ENCODE measurements at places on chromosomes 6 and 20.

DNA sequence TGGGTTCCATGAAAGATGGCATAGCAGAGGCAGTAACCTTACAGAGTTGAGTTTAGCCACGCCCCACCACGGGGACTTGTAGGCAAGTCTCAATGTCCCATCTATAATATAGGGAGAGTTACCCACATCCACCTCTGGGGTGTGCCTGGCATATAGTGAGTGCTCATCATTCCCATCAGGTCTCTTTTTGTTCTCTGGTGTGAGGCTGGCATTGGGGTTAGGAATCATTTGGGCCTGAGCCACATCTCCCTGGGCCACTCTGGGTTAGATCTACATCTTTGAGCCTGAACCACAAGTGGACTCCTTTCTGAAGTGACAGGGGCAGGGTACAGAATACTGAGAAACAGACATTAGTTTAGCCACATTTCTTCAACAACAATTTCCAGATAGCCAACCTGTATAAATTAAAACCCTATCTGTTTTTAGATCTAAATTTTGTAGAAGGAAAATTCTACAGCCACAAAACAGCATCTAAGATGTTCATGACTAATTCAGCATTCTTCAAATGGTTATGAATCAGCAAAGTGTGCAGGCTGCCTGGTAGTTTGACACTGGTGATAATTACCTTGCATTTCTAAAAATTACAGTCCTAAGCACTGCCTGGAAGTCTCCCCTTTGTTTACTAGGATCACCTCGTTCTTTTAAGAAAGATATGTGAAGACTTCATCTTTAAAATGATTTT, 20.1 kb downstream of the RNF24 start:
- DNase-seq, result peak; percentile 50

GRCh38 chr20:44714102-44714700, 968 bp upstream of the CCN5 start:
- DNase-seq, result no peak

DNA sequence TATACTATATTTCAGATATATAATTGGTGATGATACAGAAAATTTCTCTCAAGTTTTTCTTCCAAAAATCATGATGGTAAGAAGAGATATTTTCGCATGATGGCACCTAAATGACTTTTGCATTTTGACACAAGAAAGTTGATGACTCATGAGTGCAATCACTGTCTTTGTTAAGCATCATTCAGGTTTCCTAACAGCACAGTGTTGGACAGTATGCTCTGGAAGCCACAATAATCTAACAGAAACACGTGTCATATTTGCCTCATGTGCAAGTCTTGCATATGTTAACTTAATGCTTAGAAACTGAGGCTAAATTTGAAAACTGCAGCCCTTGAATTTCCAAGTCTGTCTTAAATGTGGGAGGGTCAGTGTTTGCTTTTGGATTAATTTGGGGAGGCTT, 533.5 kb downstream of the LMBRD1 start:
- DNase-seq, result no peak

GRCh38 chr20:54995553-54995952, 520.2 kb downstream of the DOK5 start:
- no peak for DNase-seq

DNA sequence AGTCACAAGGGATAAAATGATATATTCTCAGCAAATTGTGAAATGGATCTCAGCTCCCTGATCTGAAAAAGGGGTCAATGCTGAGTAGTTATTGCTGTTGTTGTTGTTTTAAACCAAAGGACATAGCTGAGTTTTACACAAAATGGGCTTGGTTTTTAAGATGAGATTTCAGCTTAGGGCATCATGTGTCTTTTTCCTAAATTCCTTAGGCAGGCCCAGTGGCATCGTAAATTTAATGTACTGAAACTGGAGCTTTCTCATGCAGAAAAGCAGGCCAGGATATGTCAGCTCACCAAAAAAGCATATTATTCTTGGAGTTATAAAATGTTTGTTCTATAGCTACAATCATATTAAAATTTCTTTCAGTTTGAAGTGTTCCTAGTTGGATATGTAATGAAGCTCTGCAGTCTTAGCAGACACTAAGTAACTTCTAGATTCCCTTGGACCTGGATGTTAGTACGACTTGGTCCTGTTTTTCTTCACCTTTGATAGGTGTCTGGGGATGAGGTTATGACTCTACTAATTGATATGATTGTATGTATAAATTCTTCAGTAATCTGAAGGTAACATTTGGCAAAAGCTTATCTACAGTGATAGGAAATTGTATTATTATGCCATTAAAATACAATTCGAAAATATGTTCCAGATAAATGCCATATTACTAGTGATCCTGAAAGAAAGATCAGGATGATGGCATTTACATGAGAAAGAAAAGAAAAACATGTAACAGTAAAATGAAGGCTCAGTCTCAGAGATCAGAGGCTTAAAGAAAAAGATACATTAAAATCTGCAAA, 663.3 kb downstream of the RFPL4B start:
- no peak for DNase-seq

DNA sequence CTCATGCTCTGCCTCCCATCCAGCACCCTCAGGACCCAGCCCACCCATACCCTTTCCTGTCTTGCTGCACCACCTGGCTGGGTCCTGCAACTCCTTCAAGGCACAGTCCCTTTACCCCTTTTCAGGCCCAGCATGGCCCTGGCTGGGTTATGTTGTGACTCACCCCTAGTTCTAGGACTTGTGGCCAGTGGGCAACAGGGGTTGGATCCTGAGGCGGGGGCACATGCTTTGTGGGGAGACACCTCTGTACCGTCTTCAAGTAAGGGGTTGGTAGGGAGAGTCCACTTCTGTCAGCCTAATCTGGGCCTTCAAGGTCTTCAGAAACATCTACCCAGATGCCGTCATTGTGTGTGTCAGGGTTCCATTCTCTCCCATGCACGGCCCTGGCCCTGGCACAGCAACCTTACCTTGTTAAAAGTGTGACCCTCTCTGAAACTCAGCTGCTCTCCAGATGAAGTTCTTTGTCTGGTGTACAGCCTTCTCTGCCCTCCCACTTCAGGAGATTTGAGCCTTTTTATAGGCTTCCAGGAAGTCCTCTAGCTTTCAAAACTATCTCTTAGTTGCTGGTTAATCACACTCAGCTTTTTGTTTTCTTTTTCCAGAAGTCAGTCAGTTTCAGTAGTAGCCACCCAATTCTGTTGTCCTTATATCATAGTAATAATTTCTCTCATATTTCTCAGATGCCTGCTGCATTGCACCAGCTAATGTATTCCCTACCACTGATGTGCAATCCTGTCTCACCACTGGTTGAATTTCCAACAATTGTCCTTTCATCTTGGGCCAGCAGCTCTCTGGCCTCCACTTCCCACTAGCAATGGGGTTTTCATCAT, 107.3 kb downstream of the NRN1 start:
- no peak for DNase-seq

DNA sequence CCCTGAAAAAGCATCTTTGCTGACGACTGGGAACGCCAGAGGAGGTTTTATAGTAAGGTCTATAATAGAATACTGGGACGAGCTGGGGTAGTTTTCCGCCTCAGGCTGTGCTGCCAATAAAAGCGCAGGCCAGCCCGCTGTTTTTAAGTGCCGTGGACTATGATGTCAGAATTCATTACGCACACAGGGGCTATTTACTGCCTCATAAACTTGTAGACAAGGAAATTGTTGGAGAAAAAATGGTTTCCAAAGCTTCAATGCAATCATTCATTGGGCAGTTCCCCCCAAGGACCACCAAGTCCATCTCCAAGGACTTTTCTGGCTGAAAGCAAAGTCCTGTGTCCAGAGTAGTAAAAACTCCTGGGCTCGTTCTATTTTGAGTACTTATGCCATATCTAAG, 20.4 kb upstream of the FOXF2 start:
- DNase-seq, result no peak

- DNase-seq, result no peak
Observed at GRCh38 chr6:167947716-167948115, 49.8 kb upstream of the KIF25 start.

- DNase-seq, result no peak
Observed at GRCh38 chr6:113488061-113488460, 369.1 kb upstream of the MARCKS start.

DNA sequence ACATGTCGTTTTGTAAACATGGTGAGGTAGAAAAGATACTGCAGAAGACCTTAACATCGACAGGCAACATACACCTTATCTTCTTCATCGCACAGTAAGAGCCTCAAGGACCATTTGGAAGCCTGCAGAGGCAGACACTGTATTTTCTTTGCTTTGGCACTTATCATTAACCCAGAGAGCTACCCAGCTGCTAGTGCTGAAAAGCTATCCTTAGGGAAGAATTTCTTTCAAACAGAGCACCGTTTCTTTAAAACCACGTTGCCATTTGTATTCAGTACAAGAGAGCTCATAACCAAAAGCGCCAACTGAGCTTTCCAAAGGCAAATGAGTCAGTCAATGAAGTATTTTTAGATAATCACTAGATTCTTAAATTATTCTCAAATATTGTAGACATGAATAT, 306.6 kb downstream of the EPM2A start:
- DNase-seq, result no peak

DNA sequence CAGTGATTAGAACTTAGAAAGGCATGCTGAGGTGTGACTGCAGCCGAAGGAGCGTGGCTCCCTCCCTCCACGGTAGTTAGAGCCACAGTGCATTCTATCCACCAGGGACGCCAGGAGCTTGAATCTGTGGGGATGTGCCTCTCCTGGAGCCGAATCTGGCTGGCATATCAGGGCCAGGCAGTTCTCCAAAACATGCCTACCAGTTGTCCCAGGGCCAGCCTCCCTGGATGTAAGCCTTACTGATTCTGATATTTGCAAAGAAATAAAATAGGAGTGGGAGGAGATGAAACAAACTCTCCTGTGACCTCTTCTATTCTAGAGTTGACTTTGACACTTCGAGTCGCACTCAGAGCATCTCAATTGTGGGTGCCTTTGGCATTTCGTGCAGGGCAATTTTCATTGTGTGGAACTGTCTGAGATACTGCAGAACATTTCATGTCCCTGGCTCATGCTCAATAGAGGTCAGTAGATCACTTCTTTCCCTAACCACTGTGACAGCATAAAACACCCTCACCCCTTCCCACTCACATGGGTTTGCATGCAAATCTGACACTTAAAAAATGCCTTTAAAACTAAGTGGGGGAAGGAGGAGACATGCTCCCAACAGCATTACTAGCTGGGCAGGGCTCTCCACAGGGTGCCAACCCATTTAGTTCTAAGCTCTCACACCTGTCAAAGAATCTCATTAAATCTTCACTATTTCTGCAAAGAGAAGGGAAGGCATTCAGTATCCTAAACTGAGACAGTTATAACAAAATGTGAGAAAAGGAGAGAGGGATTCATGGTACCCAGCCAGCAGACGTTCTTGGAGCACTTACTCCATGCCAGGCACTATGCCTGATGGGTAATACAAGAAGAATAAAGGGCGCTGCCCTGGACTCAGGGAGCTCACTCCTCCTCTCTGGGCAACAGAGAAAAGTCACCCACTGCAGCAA, 378.9 kb downstream of the PREX1 start:
- DNase-seq, result no peak

DNA sequence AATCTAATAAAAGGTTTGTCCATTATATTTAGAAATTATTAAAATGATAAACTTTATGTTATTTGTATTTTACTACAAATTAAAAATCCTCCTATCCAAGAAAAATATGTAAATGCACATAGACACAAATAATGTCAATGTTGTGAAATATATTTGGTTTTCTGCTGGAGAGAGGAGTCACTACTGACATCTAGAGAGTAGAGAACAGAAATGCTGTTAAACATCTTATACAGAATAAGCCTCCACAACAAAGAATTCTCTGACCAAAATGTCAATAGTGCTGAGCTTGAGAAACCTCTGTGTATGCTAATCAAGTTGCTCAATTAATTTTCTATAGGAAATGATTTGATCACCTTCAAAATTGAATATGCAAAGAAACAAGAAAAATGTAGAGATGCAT, 12.4 kb downstream of the HTR1B start:
- DNase-seq, result no peak

GRCh38 chr6:170234419-170234818, 56.5 kb downstream of the DLL1 start:
- DNase-seq, result no peak

- DNase-seq, result no peak
Observed at GRCh38 chr20:47468290-47469050, 33.2 kb upstream of the NCOA3 start.

DNA sequence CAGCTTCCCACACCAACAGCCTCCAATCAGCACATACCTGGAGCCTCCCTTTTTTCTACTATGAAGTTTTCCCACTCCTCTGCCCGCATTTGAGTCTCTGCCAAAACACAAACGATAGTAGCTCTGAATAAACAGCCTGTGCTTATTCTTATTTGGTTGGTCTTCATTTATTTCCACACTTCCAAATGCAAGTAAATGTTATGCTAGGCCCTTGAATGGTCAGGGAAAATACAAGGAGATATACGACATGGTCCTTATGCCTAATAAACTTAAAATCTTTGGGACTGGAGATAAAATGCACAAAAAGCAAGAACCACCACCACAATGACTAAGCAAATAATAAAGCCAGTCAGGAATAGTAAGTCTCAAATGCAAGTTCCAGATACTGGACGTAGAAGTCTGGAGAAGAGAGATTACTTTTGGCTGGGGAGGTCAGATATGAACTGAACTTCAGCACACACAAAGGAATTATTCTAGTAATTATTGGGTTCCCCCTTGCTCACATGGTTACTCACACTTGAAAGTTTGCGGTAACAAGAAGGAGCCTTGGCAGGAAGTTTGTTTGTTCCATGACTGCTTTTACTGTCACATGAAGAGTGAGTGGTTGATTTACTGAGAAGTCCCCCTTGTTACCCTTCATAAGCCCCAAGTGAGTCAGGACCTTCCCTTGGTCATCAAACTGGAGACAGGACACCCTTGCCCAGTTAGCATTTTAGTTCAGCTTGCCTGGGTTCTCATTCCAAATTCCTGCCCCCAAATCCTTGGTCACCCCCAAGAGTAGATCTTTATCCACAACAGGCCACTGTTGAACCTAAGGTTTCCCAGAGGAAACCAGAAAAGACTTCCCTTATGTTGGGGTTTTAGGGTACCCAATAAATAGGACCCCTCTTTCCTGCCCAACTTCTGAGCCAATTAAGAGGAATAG, 511.2 kb upstream of the JARID2 start:
- DNase-seq, result peak; percentile 67

- DNase-seq, result no peak
Observed at GRCh38 chr20:59295531-59295930, 4.9 kb upstream of the EDN3 start.

DNA sequence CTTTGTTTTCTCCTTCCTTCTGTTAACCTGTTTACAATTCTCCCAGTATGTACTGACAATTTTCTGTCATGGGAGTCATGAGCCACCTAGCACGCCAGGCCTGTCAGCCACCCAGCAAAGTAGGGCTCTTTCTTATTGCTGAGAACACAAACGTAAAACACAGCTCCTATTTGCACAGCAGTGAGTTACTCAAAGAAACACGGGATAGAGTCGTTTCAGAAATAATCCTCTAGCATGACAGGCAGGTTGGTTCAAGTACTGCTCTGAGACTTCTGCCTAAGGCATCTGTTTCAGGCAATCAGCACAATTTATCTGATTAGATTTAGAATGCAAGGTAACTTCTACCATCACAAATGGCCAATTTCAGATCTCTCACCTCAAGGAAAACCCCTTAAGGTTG, 88.8 kb downstream of the CD24 start:
- no peak for DNase-seq

Data from activated CD4-positive, alpha-beta memory T cell treated with anti-CD3 and anti-CD28 coated beads for 36 hours (primary cell).